ENCODE measurements at places on chromosomes 5 and 9.

GRCh38 chr5:34841816-34842215 lies 2.9 kb downstream of the TTC23L start:
- no peak for DNase-seq

GRCh38 chr5:111998871-111999270 lies 241.9 kb upstream of the NREP start:
- no peak for DNase-seq

- no peak for DNase-seq
Observed at GRCh38 chr5:127838661-127839060, 135.5 kb downstream of the CCDC192 start.

DNA sequence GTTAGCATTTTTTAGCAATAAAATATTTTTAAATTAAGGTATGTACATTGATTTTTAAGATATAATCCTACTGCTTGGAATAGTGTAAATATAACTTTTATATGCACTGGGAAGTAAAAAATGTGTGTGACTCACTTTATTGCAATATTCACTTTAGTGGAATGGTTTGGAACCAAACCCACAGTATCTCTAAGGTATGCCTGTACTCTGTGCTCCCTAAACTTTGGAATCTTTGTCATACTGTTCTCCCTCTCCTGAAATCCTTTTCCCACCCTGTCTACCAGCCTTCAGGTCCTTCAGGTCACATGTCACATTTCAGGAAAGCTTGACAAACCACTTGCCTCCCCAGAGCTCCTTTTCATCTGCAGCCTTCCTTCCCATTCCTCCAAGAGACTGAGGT lies 308.7 kb downstream of the SPOCK1 start:
- DNase-seq, result peak; percentile 47

DNA sequence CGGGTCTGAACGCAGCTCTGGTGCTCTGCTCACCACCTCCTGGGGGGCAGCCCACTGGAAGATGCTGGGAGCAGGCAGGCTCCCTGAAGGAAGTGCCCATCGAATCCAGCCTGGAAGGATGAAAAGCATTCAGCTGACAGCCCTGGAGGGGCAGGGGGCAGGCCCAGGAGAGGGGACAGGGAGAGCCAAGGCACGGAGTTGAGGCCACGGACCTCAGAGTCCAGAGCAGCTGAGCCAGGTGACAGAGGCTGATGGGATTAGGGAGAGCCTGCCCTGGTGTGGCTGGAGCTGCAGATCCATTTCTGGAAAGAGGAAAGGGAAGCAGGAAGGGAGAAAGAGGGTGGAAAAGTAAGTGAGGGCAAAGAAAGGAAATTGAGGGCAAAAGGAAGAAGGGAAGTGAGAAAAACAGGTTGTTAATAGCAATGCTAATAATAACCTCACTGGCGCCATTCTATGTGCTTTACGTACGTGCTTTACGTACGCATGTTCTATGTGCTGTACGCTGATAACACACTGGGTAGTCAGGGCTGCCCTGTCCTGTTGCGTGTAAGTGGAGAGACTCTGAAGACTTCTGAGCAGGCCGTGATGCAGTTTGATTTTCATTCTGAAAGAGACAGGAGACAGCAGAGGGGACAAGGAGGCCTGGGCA lies 52.6 kb downstream of the LMX1B start:
- DNase-seq, result no peak

DNA sequence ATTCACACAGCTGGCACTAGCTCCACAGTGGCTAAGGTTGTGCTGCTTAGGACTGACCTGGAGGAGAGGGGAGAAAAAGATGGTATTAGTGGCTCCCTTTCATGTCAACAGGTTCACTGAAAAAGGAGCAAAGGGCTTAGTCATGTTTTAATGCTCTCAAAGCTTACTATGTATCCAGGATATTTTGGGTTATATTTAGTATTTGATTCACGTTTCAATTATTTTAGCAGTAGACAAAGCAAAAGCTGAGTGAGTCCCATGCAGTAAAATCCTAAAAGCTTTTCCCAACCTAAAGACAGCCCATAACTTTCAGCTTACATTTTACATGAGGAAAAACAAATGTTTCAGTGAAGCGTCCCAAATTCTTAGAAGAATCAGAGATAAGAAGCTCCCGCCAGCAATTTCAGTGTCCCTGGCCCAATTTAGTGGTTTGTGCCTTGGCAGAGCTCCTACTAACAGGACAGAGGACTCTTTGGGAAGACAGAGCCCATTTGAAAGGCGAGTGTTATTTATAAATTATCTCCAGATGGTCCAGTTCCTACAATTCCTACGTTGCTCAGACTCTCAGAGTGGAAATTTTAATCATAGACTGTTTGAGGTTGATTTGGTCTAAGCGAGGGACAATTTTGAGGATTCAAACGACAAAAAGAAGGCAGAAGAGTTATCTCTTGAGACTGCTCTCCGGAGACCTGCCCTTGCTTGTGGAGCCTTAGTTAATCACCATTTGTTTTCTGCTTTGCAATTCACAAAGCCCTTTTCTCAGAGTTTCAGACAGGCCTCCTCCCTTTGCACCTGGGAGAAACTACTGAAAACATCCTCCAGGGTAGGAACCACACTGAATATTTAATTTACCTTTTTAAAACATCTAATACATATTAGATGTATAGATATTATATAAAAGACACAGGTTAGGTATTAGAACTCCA lies 225.0 kb upstream of the ANKRD55 start:
- DNase-seq, result peak; percentile 41

DNA sequence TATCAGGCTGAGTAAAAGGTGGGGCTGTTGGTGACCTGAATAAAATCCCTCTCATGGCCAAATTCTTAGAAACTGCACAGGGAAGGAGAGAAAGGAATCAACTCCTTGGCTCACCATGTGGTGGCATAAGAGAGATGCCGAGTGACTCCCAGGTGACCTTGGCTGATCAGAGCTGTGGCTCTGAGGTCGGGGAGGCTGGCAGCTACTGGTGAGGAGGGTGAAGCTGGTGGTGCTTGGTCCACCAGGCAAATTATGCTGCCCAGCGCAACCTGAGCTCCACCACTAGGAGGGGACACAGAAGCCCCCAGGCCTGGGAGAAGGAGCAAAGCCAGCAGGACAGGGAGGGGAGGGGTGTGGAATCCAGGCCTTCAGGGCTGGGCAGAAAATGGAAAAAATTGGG lies 111.2 kb upstream of the IL12B start:
- DNase-seq, result no peak

- no peak for DNase-seq
Observed at GRCh38 chr9:113516840-113517577, 53.5 kb downstream of the RGS3 start.

- DNase-seq, result no peak
Observed at GRCh38 chr9:70832492-70832891, 288.9 kb downstream of the TRPM3 start.

- DNase-seq, result no peak
Observed at GRCh38 chr5:41763574-41763973, 106.7 kb downstream of the OXCT1 start.

GRCh38 chr9:33202552-33203201 lies 35.5 kb upstream of the B4GALT1 start:
- peak; percentile 26 for DNase-seq

- DNase-seq, result peak; percentile 83
Observed at GRCh38 chr9:113011911-113012381, at the start of gene ZNF883. TSS of gene ZNF883 (minus strand) at chr9:113012192.

- DNase-seq, result no peak
Observed at GRCh38 chr5:3853362-3853761, 257.7 kb downstream of the IRX1 start.

GRCh38 chr9:131734165-131734610 lies 5.7 kb downstream of the RAPGEF1 start:
- DNase-seq, result no peak

GRCh38 chr9:121926351-121926801 lies 166.7 kb downstream of the TTLL11 start:
- DNase-seq, result no peak

- no peak for DNase-seq
Observed at GRCh38 chr5:74148321-74148720, 492.2 kb downstream of the ENC1 start.

DNA sequence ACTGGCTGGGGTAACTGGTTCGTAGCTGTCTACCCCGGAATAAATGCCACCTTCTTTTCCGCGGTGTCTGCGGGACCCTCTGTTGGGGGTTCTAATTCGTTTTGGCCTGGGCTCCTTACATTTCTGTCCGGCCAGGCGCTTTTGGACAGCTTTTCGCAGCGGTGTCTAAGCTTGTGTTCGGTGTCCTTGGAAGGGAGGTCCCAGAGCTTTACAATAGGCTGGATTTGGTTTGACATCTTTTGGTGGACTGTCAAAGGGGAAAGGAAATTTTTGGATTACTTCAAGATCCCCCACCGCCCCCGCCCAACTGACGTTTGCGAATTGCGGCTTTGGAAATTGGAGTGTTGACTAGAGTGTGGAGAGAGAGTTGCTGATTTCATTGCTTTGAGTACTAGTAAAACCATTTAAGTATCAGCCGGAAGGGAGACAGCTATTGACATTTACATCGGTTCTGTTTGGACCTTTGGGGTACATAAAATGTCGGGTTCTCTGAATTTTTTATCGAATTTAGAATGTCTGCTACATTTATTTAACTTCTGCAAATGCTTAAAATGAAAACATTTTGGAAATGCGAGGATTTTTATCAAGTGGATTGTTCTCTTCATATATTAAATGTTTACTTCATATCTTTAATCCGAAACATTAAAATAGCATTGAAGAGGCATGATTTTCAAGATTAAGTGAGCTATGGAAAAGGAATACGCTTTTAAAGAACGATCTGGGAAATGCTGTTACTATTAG lies 4.7 kb upstream of the PURA start:
- DNase-seq, result no peak

GRCh38 chr9:129166623-129167557 lies 11.2 kb downstream of the IER5L start:
- peak; percentile 94 for DNase-seq

GRCh38 chr9:89721176-89721700 lies 116.4 kb downstream of the GADD45G start:
- no peak for DNase-seq

DNA sequence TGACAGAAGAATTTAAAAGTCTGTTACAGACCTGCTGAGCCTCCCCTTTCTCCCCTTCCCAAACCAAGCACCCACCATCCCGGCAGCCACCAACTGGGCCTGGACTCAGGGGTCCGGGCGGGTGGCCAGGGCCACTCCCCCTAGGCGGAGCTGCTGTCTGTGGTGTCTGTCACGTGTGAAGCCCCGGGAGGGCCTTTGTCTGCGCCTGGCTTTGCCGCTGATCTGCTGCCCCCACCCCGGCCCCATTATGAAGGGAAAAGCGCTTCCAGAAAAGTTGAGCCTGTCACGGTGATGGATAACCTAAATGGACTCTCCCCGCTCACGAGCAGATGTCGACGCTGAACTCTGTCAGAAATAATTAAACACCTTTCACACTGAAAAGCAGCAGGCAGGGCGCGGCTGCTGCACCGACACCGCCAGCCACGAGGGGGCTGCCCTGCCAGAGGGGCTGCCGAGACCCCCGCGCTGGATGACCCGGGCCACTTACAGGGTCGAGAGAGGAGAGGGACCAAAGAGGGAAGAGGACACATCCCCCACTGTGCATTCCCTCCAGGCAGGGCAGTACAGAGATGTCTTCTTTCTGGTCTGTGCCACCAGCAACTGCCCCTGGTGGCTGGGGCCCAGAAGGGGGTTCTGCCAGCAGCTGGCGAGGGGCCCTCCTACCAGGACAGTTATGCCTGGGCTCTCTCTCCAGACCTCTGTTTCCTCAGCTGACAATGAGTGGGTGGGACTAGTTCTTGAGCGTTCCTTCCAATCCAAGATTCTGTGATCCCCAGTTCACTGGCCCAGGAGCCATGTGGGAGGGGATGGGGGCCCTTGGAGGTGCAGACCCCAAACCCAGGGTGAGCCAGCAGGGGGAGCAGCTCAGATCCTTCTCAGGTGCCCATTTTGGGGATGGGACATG lies 36.0 kb upstream of the BARHL1 start:
- peak; percentile 48 for DNase-seq

DNA sequence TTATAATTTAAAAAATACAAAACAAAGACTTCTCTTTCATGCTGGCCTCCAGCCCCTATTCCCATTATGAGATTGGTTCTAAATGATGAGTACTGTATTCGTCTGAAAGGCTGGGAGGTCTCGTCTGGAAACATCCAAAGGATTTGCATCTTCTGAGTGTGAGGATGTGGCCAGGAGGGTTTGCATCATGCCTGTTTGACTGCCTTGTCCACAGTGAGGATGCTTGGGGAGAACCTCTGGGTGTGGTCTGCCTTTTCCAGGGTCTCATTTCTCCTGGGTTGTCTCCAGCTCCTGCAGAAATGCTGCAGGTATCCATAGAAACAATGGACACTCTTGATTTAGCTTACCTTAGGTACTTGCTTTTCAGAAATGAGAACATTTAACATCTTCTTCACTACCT lies 26.4 kb upstream of the CXCL14 start:
- DNase-seq, result no peak

GRCh38 chr5:154647114-154647760 lies 107.9 kb upstream of the LARP1 start:
- no peak for DNase-seq

DNA sequence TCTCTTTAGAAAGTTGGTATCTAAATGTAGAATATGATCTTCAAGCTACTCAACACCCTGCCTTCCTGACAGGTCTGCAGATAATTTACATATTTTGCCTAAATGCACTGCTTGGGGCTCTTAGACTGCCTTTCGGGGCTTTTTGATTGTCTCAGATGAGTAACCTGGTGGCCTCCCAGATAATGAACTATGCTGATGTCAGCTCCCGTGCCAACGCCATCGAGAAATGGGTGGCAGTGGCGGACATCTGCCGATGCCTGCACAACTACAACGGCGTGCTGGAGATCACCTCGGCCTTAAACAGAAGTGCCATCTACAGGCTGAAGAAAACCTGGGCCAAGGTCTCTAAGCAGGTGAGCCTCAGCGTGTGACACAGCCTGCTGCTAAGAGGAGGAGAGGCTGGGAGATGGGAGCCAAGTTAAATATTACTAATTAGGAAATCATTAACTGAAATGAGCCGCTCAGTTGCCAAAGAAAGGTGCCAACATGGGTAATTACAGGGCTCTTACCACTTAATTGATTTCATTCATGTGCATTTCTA lies 20.8 kb upstream of the CKMT2 start:
- DNase-seq, result no peak

GRCh38 chr5:50853151-50853550 lies 186.7 kb downstream of the PARP8 start:
- DNase-seq, result no peak

GRCh38 chr5:146091881-146092280 lies 13.5 kb downstream of the PLAC8L1 start:
- DNase-seq, result no peak

- DNase-seq, result no peak
Observed at GRCh38 chr5:89330140-89330539, 447.2 kb upstream of the MEF2C start.

DNA sequence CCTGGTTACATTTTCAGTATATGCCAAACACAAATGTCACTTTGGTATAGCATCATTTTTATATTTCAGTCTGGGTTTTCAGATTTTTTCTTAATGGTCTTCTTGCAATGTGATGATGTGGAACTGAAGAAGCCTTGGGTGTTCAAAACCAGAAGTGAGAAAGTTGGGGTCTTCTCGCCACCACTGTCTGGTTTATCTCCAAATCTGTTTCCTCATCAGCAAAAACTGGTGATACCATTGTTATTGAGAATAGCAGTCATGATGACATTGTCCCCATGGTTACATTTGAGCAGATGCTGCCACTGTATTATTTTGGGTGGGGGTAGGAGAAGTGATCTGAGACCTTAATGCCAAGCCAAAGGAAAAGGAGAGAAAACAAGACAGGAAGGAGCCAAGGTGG lies 85.9 kb upstream of the MAP3K1 start:
- DNase-seq, result no peak
